CD4-positive, alpha-beta T cell treated with Interleukin-6 at 100 ng/mL for 8 hours (primary cell): ENCODE measurements at places on chromosomes 16 and 17.

- no peak for DNase-seq
Observed at GRCh38 chr16:51409001-51409675, 258.1 kb upstream of the SALL1 start.

GRCh38 chr17:58531661-58532554 is 17.5 kb upstream of the MTMR4 start:
- peak; percentile 50 for DNase-seq

GRCh38 chr17:74343526-74344284 is 17.7 kb downstream of the KIF19 start:
- no peak for DNase-seq

DNA sequence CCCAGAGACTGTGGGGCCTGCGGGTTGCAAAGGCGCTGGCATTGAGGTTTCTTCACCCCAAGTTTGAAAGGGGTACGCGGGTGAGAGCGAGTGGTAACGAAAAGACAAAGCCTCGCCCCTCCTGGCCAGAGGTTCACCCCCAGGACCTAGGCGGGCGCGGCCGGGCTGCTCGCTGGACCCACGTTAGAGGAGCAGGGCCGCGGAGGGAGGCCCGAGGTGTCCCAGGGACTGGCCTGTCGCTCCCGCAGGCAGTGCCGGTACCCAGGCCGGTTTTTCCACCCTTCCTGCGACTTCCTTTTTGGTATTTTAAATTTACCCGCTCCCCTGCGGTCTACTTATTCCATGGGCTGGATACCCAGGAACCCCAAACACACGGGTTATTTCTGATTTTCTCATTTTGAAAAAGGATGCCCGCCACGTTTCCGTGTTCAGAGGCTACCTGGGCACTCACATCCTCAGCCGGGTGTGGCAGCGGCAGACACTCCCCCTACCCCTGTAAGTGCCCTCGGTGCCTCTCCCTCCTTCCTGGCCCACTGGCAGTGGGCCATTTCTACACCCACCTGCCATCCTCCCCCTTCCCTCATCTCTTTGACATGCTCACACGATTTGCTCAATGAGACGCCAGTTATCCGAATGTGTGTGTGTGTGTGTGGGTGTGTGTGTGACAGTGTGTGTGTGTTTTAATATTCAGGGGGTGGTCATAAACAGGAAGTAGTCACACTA is 1.6 kb upstream of the FOXL1 start:
- DNase-seq, result no peak
